ENCODE measurements at places on chromosomes 4 and X.

- no peak for DNase-seq
Measured at GRCh38 chr4:38781854-38782261, 932 bp downstream of the TLR10 start.

GRCh38 chrX:4710618-4711433, 997.4 kb upstream of the PRKX start:
- no peak for DNase-seq

GRCh38 chr4:17336524-17336961, 175.3 kb downstream of the QDPR start:
- DNase-seq, result no peak

GRCh38 chr4:40334591-40335524, at the start of gene CHRNA9:
CHRNA9 (plus strand) TSS chr4:40335333; CDS start chr4:40335468, 135 bp downstream.
- no peak for DNase-seq

GRCh38 chr4:10008609-10009005, 12.7 kb downstream of the SLC2A9 start:
- no peak for DNase-seq

DNA sequence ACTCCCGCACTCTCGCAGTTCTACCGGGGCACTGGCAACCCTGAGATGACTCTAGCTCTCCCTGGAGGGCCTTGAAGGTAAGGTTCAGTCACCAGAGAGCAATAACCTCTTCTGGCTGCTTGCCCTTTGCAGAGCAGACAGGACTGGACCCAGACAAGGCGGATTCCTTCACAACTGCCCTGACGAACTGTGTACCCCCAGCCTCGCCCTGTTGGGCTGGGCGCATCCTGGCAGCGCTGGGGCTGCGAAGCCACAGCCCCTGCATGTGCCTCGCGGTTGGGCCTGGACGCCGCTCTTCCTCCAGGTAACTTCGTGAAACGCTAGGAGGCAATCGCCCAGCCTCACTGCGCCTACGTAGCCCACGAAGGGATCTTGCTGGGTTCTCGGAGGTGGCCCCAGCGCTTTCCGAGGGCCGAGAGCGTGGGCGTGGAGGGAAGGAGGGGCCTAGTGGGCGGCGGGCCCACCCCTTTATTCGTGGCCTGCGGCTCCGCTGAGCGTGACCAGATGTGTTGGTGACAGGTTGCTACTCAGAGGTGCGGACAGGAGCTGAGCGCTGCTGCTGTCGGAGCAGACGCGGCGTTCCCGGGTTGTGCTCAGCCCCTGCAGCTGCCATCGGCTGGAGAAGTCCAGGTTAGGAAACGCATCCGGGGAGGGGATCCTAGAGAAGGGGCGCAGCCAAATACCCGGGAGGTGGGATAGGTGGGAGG, 1.9 kb upstream of the MAMLD1 start:
- DNase-seq, result no peak

GRCh38 chr4:112509243-112510141, 6.5 kb downstream of the NEUROG2 start:
- DNase-seq, result no peak

DNA sequence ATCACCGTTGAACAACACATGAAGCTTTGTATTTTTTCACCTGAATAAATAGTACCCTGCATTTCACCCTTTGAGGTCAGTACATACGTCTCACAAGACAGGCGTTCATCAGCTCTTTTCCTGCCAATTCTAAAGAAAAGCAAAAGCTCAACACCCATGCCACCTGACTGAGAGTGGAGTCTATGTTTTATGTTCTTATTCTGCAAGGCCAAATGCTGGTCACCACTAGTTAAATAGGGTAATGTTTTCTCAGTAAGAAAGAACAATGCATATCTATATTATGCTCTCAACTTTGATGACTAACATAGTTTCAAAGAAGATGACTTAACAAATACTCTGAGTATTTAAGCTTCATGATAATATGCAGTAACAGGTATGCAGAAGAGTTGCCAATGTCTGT, 336.3 kb upstream of the BMP3 start:
- DNase-seq, result no peak

- DNase-seq, result no peak
Measured at GRCh38 chr4:54427826-54428225, 198.7 kb downstream of the PDGFRA start.

- DNase-seq, result no peak
Measured at GRCh38 chr4:143667461-143667860, 33.0 kb downstream of the FREM3 start.

GRCh38 chr4:153655002-153655541, 29.0 kb upstream of the TLR2 start:
- DNase-seq, result no peak

- DNase-seq, result peak; percentile 66
Measured at GRCh38 chrX:133638285-133638684, 223.0 kb upstream of the GPC4 start.

DNA sequence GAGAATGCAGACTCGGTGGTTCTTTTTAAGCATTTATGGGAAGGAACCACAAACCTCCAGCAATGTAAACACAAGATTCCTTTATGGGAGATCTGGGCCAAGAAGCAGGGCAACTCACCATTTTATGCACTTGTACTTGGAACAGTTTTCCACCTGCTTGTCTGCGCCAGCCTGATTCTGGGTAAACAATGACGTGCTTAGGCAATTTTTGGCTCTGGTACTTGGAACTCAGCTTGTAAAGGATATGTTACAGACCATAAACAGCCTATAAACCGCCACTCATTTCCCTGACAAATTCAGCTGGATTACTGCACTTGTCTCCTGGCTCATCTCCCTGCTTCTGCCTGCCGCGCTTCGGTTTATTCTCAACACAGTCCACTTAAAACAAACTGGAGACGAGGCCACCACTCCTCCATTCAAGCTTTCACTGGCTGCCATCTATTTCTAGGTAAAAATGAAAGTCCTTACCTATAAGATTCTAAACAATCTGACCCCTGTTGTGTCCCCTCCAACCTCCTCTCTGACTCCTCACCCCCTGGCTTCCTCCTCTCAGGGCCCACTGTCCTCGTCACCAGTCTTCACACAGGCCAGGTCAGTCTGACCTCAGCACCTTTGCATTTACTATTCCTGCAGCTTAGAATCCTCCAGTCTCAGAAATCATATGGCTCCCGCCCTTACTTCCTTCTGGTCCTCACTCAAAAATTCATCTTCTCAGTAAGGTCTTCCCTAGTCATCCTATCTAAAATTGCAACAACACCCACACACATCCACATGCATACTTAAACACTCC, 205.9 kb upstream of the GALNT7 start:
- no peak for DNase-seq

DNA sequence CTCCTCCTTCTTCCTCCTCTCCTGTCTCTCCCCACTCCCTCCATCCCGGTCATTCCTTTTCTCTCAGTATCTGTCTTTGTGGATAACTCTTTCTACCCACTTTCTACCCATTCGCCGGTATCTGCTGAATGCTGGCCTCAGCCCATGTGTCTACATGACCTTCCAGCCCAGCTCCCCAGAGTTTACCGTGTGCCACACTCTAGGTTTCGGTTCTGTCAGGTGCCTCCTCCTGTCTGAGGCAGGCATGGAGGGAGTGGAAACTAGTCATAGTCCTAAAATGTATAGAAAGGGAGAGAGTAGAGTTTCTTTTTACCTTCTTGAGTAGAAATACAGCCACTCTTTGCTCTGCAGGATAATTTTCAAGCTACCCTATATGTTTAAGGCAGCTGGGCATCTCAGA, 33.5 kb upstream of the SCRG1 start:
- no peak for DNase-seq

DNA sequence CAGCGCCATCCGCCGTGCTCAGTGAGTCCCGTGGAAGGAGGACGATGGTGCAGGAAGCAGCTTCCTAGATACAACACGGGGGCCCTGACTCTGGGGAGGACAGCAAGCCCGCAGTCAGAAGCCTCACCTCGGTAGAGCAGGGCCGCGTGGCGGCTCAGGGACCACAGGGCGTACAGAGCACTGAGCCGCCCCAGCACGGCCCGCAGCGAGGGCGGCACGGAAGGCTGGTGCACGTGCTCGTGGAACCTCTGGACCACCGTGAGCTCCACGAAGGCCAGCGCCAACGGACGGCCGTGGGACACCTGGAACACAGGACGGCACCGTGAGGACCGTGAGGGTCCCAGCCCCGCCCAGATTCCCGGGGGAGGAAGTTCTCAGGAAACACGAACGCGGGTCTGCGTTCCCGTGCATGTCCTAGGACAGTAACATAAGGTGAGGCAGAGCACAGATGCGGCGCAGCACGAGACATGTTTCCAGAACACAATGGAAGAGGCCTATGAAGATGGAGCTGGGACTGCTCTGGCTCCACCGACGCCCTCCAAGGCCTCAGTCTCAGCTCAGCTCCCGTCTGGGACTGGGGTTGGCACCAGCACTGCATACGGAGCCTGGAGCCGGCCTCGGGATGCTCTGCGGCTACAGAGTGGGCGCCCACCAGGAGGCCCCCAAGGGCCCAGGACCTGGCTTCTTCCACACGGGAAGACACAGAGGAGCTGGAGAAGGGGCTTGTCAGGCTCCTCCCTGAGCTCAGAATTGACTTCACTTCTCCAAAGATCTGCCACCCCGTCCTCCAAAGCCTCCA, 65.5 kb downstream of the ACOX3 start:
- no peak for DNase-seq

GRCh38 chrX:46994096-46994495, 81.9 kb downstream of the JADE3 start:
- peak; percentile 66 for DNase-seq

DNA sequence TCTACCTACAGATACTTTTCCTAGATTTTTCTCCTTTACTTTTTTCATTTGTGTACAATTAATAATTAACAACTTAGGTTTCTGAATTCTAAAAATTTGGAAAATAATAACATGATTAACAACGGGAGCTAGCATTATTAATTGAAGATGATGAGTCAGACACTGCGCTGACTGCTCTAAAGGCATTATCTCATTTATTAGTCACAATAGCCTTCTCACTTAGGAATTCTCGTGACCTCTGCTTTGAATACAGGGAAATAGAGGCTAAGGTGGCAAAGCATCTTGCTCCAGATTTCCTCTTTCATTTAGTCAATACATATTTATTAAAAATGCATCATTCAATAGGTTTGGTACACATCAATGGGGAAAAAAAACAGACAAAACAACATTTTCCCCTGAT, 441.3 kb downstream of the PCDH18 start:
- no peak for DNase-seq

DNA sequence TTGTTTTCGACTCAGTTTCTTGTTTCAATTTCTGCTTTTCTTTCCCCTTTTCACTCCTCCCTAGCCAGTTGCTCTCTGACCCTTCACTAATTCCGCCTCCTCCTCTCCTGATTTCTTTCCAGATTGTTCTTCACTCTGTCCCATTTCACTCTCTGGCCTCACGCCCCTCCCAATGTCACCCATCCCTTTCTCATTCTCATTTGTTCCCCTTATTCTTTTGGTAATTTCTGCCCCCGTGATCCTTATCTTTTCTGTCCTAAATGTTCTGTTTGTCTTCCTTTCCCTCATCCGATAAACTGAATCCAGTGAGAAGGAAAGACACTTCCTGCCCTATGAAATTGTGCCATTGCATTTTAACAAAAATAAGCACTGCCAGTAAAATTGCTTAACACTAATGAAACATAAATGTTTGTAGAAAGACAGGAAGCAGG, 94.5 kb upstream of the RASGEF1B start:
- no peak for DNase-seq

DNA sequence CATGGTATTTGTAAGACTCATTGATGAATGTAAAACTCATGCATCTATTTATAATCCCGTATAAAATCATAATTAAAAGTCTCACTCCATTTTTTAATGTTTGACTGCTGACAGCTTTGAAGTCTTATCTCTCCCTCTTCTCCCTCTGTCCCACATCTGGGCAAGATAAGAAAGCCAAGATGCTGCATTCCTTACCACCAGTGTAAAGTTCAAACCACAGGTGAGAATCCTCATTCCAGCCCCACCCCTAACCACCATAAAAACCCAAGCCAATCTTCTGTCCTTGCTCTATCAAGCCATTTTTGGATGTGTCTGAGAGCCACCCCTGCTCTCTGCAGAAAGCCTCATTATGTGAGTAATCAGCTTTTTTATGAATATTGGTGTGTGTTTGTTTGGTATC, 59.3 kb upstream of the MAGED1 start:
- DNase-seq, result no peak

DNA sequence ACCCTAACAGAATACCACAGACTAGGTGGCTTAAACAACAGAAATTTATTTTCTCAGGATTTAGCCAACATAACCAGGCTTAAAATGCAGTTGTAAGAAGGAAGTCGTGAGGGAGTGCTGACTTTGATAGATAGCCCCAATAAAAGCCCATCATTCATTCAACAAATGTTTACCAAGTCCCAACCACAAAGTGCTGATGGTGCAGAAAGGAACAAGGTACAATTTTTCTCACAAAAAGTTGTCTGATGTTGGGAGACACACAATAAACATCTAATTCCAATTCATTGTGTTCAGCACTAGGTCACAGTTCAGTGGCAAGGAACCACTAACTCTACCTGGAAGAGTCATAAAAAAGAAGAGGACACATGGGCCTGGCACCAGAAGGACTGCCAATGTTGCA, 42.2 kb downstream of the AKAP4 start:
- no peak for DNase-seq

DNA sequence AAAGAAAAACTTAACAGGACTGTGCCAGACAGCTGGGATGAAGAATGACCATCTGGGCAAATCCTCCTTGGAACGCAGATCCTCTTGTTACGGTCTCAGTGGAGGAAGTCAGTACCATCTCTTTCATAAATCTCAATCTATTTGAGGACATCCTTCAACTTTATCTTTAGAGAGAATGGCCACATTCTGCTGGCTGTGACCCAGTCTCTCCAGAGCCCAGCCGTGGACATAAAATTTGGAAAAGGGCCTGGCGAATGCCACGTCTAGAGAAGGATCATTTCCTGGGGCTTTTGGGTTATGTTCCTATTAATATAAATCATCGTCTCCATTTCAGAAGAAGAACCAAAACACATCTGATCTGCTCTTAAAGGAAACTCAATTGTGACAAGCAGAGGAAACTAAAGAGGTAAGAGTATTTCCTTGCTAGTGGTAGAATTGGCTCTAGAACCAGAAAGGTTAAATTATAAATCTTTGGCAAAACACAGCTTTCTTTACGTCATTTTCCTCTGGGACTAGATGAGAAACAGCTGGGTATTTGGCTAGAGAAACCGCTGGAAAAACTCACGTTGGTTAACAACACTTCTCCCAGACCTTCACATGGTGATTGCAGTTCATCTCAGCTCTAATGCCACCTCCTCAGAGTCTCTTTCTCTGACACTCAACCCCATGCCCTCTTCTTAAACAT, 164.7 kb downstream of the CHIC2 start:
- no peak for DNase-seq

- DNase-seq, result no peak
Measured at GRCh38 chr4:84319124-84319523, 180.0 kb downstream of the NKX6-1 start.
